ENCODE measurements at places on chromosomes 16 and 17. TPM values are rescaled to one million over a fixed set of nuclear protein-coding genes. Genes with fewer than 3 reads are reported as not detected.

The C16orf89 gene
- total RNA-seq = not detected

The HNF1B gene
- 0.59 TPM for total RNA-seq

DNA sequence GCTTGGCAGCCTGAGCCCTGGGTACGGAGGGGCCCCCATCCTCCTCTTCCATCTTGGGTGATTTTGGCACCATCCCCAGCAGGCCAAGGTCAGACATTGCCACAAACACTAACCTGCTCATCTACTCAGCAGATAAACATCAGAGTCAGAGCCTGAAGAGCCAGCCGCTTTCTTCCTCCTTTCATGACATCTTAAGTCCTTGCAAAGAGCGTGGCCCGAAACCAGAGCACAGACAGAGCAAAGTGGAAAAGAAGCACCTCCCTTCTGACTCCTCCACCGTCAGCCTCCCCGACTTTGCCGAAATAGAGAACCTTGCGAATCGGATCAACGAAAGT is 60.4 kb upstream of the RPH3AL start:
- no peak for DNase-seq

DNA sequence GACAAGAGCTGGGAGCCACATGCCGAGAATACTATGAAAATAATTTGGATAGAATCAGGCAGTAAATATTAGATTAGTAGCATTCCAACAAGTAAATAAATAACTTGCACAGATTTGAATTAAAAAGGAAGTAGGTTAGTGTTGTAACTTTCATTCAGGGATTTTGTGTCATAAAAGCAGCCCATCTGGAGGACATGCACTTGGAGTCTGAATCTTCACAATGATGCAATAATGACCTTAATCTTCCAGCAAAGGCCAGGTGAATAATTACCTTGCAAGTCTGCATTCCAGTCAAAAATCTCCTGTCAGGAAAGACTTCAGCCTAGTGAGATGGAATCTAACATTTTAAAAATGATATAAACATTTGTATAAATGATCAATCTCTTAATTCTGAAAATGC is 518.1 kb downstream of the KCNJ2 start:
- no peak for DNase-seq

The KRT23 gene
- not detected for total RNA-seq

GRCh38 chr17:80980397-80981061 is 11.1 kb upstream of the CHMP6 start:
- peak; percentile 43 for DNase-seq

DNA sequence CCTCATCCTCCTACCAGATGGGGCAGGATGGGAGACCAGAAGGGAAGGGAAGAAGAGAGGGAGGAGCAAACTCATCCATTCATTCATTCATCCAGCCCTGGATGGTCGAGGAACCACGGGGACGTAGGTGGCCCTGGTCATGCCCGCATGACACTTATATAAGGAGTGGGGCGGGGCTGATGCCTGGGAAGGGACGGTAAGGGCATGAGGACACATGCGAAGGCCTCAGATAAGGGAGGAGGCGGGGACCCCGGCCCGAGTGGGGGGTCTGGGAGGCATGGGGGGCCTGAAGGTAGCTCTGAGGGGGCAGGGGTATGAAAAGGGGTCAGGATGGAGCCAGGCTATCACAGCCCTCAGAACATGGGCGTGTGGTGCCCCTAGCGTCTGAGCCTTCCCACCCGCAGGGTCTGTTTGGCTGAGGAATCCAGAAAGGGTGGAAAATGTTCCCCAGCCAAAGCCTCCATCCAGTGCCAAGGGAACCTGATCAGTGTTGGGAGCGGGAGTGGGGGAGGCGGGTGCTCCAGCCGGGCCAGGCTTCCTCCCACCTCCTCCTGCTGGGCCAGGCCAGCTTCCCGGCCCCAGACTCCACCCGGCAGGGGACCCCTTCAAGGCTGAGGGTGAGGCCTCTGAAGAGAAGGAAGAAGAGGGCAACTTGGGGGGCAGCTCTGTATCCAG is 17.6 kb upstream of the CD79B start:
- no peak for DNase-seq

GRCh38 chr16:63331111-63331510 is 1294.9 kb upstream of the CDH8 start:
- DNase-seq = no peak

- DNase-seq = no peak
Measured at GRCh38 chr17:7853691-7854038, 1.2 kb upstream of the TMEM88 start.

DNA sequence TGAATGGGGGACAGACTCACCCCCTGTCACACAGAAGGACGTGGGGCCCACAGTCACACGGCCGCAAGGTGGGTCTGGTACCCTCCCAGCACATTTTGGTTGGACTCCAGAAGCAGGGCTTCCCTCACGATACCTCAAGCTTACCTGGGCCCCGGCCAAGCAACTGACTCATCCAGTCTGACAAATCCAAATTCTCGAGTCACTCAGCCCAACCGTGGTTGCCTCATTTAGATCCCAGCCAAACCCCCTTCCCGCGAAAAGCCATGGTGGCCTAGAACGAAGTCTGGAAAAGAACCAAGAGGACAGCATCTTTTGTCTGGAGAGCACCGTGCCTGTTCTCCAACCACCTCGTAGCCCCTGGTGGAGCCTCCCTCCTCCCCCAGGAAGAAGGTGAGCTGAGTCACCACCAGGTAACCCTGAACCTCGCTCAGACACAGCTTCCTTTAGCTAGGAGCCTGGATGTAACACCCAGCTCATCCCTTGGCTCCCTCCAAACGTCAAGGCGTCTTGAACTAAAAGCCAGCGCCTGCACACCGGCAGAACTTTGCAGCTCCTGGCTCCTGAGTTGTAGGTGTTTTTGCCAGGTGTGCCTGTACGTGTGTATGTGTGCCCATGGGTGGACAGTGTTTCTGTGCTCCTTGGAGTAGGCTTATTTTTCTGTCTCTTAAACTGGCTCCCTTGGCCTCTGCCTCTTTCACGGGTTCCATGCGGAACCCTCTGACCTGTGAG is 78.9 kb downstream of the CMIP start:
- peak; percentile 24 for DNase-seq

- DNase-seq = no peak
Measured at GRCh38 chr17:73749337-73749823, 105.1 kb upstream of the SDK2 start.

DNA sequence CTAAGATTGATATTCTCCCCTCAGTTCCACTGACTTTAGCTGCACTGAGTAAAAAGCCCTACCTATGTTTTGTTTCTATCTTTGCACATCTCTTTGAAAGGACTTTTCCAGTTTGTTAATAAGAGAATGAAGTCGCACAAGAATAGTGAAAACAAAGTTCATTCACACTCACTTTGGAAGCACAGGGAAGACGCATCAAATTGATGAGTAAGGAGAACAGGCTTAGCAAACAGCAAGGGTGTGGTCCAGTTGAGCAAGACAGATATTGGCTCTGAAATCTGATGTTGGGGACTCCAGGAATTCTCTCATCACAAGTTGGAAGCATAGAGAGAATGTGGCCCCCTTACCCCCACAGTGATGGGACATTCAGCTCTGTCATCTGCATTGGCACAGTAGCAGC is 221.3 kb downstream of the CDH11 start:
- no peak for DNase-seq

GRCh38 chr16:65123396-65124211 is 1.7 kb upstream of the CDH11 start:
- DNase-seq = no peak

DNA sequence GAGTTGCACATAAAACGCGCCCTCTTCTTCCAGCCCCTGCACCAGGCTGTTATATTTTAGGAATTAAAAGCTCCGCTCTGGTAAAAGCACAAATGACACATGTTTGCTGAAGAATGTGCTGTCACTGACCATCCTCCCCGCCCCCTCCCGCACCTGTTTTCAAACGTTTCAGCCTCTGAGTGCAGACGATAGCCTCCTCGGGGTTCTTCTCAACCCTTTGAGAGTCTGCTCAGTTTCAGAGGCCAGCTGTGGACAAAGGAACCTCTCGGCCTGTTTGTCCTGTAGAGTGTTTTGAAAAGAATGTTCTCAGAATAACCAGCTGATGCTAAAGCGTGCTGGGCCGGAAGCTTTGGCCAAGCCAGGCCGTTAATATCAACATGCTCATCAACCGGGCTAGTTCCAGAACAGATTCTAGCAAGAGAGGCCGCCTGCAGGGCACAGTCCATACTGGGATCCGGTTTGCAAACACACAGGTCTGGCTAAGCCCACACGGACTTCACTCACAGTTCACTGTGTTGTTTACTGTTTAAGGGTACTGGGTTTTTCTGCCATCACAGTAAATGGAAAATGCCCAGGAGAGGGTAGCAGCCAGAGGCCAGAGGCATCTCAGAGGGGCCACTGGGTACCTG is 6.4 kb upstream of the CACNG4 start:
- no peak for DNase-seq

GRCh38 chr17:58917228-58917627 is 161.6 kb downstream of the PPM1E start:
- DNase-seq = no peak

- DNase-seq = peak; percentile 49
Measured at GRCh38 chr17:45143767-45144198, 4.5 kb upstream of the HEXIM1 start.

The TMC8 gene
- 197 TPM for total RNA-seq

DNA sequence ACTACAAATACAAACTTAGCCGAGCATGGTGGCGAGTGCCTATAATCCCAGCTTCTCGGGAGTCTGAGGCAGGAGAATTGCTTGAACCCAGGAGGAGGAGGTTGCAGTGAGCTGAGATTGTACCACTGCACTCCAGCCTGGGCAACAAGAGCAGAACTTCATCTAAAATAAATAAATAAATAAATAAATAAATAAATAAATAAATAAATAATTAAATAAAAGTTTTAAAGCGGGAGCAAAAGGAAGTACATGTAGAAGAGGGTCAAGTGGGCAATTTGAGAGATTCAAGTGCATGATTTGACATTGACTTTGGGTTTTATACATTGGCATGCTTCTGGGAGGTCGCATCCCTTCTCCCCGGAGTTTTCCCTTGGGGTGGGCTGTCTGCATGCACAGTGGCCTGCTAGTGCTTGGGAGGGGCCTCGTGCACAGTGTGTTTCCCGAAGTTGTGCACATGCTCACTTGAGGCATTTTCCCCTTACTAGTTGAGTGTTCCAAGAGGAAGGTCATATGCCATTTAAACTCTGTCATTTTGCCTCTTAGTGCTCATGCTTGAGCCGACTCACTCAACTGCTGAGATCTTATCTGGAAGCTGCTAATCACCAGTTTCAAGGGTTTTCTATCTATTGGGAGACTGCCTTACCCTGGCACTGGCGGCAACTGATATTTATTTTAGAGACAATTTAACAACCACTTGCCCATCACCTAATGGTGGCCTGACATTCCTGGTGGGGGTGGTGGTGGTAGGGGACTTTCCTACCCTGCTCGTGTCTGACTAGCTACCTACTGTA is 193.2 kb upstream of the MPHOSPH6 start:
- DNase-seq = no peak

The HS3ST3A1 gene
- total RNA-seq = 0.11 TPM

DNA sequence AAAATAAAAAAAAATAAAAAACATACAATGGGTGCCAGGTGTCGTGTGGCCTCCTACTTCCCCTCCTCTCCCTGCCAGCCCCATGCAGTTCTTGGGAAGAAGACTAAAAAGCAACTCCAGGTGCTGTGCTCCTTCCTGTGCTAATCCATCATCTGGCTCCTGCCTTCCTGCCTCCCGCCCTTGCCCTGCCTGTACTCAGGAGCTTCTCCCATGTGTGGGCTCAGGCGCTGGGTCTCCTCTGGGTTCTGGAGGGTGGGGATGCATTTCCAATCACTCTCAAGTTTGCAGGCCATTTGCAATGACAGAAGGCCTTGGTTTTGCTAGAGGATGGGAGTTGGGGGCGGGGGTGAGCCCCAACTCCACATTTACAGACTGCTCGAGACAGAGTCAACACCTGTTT is 122.9 kb downstream of the SDK2 start:
- no peak for DNase-seq

GRCh38 chr17:79600681-79601131 is 10.1 kb downstream of the RBFOX3 start:
- no peak for DNase-seq

GRCh38 chr16:69419956-69420355 is 4.5 kb upstream of the CYB5B start:
- DNase-seq = no peak

DNA sequence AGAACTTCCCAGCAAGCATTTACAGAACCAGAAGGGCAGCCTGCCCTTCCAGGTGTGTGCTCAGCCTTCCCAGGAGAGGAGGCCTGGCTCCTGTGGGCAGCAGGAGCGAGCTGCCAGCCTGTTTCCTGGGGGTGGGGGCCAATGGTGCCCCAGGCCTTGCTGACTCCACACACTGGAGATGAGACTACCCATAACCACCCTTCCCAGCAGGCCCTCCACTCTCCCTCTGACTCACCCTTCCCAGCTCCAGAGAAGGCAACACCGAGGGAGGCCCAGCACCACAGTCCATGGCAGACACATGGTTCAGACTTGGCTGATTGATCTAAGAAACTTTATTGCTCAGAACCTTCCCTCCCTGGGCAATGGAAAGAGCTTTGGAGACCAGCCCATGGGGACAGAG is 1.8 kb upstream of the PRSS53 start:
- no peak for DNase-seq

GRCh38 chr17:82536512-82537201 is 17.1 kb downstream of the FOXK2 start:
- no peak for DNase-seq

The NOXO1 gene
- total RNA-seq = 0.31 TPM

The OTOP3 gene
- total RNA-seq = not detected

GRCh38 chr16:58501242-58502131 is 1.5 kb downstream of the NDRG4 start:
- DNase-seq = peak; percentile 52

GRCh38 chr17:30235386-30236296 is at the start of gene SLC6A4:
SLC6A4 (minus strand) TSS chr17:30235697; CDS start chr17:30221958, 13,739 bp downstream.
- DNase-seq = no peak

DNA sequence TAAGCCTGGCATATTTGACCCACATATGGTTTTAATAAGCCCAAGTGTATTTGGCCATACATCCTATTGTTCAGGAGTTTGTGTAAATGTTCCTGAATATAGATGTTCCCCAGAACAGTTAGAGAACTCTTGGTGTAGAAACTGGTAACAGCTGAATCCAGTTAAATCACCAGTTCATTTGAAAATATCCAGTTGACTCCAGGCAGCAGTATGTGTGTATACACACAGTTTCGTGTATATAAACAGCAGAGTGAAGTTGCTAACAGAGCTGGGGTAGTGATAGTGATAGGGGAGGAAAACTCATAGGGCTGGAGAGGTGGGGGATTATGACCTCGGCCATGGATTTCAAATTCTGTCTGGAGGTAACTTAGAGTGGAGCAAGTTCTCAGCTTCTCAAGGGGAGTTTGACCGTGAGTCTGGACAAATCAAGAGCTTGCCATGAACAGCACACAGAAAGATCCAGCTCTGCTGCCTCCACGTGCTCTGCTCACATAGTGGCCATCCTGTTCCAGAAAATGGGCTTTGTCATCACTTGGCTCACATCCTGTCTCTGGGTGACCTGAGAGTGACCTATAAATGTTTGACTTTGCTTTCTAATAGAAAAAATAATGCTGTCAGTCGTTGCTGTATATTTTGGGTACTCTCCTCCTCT is 30.6 kb upstream of the MMD start:
- no peak for DNase-seq

- no peak for DNase-seq
Measured at GRCh38 chr16:50059669-50060068, 6.1 kb upstream of the HEATR3 start.

All from activated CD8-positive, alpha-beta T cell treated with anti-CD3 and anti-CD28 coated beads for 36 hours (primary cell).